ENCODE measurements at places on chromosomes 4 and X. TPM values are rescaled to one million over a fixed set of nuclear protein-coding genes. Genes with fewer than 3 reads are reported as not detected.

DNA sequence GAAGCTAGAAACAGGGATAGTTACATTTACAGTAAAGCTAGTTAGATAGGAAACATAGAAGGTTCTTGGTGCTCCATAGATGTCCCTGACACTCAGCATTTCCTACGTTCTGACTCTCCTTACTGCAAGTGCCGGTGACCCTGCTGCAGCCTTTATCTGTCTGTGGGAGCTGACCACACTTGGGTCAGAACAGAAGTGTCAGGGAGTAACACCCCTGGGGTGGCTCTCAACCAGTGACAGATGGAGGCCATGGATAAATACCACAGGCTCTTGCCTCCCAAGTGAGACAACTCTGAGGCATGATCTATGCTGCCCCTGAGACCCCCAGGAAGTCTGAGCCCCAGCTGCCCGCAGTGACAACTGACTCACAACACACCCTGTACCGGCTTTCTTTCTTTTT is 69.8 kb downstream of the ANXA3 start:
- DNase-seq, result no peak

SHROOM2 gene
- 6.2 TPM for total RNA-seq

- peak; percentile 38 for DNase-seq
Observed at GRCh38 chr4:1490654-1491327, 84.5 kb upstream of the NKX1-1 start.

DNA sequence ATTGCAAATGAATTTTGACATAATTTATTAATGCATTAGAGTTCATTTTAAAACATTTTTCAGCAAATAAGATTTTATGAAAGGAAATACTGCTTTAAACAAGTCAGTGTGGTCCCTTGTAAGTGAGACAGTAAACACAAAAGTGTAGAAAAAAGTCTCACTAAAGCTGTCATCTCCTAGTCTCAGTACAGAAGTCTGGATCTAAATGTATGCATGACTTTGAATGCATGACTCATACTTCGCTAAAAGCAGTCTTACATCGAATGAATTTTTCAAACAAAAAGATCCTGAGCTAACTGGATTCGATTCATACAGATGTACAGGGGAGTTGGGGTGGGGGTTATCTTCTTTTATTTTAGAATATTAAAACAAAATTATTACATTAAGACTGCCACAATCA is 207.4 kb upstream of the VCX start:
- no peak for DNase-seq

UCP1 gene
- total RNA-seq, result not detected

DNA sequence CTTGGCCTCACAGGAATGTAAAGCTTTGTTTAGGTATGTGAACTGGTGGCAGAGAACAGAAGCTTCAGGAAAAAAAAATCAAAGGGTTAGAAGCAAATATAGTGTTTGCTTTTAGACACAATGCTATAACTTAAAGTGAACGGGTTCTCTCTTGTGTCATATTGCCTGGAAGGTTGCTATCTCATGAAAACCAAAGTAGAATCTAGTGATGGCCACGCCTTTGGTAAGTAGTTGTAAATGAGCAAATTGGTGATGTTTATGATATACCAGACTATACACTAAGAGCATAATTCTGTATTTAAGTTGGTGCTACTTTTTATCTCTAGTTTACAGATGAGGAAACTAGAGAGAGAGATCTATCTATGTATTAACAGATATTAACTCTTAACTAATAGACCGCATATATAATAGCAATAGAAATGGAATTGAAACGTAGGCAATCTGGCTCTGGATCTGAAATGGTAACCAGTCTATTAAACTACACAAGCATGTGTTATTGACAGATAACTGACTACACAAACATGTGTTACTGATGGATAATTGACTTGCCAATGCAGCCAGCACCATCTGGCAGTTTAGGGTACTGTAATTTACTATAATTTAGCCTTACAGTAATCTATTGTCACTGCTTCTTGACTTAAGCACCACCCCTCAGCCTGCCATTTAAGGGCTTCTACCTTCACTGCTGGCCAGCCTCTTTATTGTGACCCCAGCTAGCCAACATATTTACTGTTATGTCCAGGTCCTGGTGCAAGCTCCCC is 40.8 kb downstream of the HCCS start:
- DNase-seq, result no peak

DNA sequence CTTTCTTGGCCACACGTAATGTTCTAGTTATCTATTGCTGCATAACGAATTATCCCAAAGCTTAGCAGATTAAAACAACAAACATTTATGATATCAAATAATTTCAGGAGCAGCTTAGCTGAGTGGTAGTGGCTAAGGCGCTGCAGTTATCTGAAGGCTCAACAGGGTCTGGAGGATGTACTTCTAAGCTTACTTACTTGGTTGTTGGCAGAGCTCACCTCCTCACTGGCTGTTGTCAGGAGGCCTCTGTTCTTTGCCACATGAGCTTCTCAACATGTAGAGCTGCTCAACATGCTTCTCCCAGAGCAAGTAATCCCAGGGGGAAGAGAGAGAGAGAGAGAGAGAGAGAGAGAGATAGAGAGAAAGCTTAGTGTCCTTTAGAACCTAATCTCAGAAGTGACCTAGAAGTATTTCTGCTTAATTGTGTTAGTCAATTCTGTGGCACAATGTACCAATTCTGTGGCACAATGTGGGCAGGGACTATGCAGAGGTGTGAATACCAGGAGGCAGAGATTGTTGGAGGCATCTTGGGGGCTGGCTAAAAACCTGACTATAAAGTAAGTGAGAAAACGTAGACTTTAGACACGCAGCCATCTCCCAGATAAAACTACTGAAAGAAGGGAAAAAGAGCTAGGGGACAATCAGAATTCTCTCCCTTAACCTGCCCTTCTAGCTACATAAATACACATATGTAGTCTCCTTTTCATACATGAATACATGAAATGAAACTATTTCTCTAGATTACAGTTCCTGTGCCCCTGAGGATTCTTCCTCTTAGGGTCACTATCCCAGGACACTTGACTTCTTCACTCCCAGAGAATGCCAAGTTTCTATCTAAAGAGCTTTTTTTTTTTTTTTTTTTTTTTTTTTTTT is 40.2 kb downstream of the HOPX start:
- no peak for DNase-seq

DNA sequence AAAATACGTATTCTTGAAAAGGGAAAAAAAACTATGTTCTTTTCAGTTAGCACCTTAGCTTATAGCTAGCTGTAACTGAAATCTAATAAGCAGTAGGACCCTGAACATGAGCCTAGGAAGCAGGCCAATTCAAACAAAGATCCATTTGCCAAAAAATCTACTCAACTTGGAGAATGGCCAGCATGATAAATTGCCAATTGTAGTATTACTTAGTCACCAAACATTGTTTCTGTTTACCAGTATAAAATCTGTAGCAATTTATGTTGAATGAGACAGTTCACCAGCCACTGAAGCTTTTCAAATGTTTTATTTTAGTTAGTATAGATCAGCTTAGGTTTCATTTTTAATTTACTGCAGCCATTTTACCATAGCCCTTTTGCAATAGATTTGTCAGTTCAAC is 323.6 kb upstream of the DIPK2B start:
- no peak for DNase-seq

MAGEB16 gene
- not detected for total RNA-seq

GRCh38 chr4:156439576-156440200 is 486.0 kb upstream of the CTSO start:
- DNase-seq, result no peak

GRCh38 chrX:21926527-21927278 is 13.8 kb upstream of the SMS start:
- DNase-seq, result no peak

DNA sequence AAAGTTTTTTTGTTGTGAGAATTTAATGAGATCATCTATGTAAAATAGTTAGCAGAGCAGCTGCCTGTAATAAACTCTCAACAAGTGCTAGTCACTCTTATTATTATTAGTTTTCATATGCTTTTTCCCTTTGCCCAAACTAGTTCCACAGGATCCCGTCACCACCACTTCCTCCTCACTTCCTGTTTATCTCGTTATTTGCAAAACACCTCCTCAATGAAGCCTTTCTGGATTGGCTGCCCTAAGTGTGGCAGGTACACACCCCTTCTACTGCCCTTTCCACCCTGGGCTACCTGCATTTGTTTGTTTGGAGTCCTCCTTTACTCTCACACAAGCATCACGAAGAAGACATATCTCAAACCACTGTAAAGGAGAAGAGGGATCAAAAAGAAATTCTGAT is 54.4 kb upstream of the KLF3 start:
- no peak for DNase-seq

- DNase-seq, result no peak
Observed at GRCh38 chr4:6527683-6528595, 47.0 kb upstream of the MAN2B2 start.

DNA sequence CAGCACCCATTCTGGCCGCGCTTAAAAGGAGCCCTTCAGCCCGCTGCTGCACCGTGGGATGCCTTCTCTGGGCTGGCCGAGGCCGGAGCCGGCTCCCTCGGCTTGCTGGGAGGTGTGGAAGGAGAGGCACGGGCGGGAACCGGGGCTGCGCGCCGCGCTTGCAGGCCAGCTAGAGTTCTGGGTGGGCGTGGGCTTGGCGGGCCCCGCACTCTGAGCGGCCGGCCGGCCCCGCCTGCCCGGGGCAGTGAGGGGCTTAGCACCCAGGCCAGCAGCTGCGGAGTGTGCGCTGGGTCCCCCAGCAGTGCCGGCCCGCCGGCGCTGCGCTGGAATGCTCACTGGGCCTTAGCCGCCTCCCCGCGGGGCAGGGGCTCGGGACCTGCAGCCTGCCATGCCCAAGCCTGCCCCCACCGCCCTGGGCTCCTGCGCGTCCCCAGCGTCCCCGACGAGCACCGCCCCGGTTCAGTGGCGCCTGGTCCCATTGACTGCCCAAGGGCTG is 111.3 kb downstream of the PCDH18 start:
- no peak for DNase-seq

DNA sequence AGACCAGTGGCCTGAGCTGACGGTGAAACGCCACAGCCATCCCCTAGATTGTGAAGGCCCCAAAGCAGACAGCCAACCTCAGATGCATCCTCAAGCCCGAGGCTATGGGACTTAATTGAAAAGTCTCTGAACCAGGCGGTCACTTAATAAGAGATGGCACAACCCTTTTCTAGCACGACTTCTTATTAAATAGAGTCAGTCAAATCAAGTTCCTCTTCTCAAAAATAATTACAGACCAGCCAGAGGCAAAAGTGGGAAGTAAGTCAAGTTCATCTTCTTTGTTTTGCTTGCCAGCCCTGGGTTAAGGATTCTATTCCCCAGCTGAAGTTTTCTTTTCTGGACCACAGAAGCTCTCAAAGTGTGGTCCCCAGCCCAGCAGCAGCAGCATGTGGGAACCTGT is 9.7 kb upstream of the SH3KBP1 start:
- no peak for DNase-seq

NALF2 gene
- not detected for total RNA-seq

EFHC2 gene
- total RNA-seq, result 2.0 TPM

DNA sequence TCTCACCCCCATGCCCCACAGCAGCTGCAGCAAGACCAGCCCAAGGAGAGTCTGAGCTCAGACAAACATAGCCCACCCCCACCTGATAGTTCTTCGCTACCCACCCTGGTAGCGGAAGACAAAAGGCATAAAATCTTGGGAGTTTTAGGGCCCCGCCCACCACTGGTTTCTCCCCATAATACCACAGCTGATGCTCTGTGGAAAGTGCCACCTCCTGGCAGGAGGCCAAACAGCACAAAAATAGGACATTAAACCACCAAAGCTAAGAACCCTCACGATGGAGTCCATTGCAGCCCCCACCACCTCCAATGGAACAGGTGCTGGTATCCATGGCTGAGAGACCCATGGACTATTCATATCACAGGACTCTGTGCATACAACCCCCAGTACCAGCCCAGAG is 226.7 kb downstream of the SNCA start:
- no peak for DNase-seq

DNA sequence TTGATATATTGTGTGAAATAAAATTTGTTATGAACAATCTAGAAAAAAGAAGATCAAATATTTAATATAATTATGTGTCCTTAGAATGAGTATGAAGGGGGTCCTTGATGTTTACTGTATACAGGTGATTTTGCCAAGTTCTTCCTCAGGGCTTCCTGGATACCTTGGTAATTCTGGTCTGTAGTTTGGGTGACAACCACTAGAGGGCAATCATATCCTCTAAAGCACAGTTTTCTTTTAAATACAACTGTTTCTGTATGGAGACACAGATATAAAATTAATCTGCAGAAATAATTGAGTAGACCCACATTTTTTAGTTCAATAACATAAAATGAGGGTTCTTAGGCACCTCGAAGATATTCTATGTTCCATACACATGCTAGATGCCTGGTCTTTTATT is 157.7 kb downstream of the SPANXN1 start:
- no peak for DNase-seq

- no peak for DNase-seq
Observed at GRCh38 chr4:40515398-40516293, 114.0 kb downstream of the RBM47 start.

DNA sequence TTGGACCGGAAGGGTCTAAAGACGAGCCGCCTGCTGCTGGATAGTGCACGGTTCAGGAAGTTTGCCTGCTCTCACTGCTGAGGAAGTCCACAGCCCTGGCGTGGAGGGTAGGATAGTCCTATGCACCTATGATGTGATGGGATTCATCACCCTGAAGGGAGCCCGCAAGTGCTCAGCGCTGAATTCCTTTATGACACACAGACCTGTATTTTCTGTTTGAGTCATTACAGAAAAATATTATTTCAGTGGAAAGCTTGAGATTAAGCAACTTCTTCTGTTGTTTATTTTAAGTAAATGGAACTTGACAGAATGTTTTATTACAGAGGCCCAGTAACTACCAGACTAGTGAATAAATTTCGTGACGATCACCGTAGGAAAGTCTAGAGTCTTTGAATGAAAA is 123.2 kb downstream of the TRIML1 start:
- DNase-seq, result no peak

DNA sequence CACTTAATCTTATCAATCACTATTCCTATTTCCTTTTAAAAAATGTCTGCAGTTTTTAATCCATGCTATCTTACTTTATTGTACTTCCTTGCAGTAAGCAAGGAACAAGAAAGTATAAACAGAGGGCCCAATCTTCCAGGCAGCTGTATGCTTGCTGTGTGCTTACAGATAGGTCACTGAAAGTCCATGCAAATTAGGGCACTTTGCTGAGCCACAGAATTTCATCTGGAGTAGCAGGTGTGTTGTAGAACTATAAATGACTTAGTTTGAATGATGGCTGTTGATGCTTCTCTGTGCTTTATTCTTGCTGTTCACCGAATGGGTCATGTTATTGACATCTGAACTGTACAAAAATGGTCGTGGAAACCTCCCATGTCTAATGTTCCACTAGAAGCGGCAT is 154.6 kb downstream of the ATOH1 start:
- DNase-seq, result no peak

RBMXL3 gene
- not detected for total RNA-seq

VCX3B gene
- not detected for total RNA-seq

- no peak for DNase-seq
Observed at GRCh38 chr4:137754652-137755471, 222.6 kb upstream of the PCDH18 start.

GPAT3 gene
- total RNA-seq, result 7.8 TPM

All from sciatic nerve (tissue), 2 donors.